Activated naive CD8-positive, alpha-beta T cell treated with anti-CD3 and anti-CD28 coated beads for 36 hours (primary cell): ENCODE measurements at places on chromosomes 6 and 20.

GRCh38 chr6:134795691-134796090 is 154.2 kb downstream of the ALDH8A1 start:
- DNase-seq, result no peak

- DNase-seq, result no peak
These were observed 541.7 kb upstream of the FLRT3 start for GRCh38 chr20:14879020-14879697.

DNA sequence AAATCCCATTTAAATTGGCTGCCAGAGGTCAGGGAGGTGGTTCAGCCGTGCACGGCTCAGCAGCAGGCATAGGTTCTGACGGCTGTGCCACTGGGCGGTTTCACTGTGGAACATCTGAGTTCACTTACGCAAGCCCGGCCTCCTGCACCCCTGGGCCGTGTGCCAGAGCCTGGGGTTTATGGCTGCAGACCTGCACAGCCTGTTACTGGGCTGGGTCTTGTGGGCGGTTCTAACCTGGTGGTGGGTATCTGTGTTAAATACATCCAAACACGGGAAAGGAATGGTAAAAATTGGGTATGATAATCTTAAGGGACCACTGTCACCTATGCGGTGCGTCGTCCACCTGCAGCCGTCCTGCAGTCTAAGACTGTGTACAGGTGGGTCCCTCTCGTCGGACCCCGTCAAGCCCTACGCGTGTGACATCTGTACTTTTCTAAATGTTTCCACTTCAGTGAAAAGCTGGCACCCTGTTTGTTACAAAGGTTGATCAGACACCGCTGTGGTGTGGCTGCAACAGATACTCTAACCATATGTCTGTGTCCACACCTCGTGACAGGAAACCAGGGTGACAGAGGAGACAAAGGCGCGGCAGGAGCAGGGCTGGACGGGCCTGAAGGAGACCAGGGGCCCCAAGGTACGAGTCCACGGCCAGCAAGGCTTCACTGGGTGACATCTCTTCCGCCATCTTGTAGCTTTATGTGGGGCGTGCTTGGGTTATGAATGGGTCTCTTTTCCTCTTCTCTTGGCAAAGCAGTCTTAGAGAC is 21.5 kb downstream of the COL9A3 start:
- DNase-seq, result no peak

DNA sequence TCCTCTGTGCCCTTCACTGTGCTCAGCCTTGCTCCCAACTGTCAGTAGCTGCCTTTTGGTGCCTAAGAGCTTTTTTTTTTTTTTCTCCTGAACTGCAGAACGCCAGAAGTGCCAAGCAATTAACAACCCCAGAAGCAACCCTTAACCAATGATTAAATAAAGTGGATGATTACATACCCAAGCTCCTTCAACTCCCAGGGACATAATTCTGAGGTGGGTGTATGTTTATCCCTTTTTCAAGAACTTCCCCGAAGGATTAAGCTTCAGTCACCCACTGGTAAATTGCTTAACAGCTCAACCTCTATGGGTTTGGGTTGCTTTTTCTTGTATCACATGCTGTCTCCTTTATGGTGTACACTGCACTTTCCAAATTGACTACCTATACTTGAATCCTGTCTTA is 41.1 kb downstream of the KLHL31 start:
- DNase-seq, result no peak

DNA sequence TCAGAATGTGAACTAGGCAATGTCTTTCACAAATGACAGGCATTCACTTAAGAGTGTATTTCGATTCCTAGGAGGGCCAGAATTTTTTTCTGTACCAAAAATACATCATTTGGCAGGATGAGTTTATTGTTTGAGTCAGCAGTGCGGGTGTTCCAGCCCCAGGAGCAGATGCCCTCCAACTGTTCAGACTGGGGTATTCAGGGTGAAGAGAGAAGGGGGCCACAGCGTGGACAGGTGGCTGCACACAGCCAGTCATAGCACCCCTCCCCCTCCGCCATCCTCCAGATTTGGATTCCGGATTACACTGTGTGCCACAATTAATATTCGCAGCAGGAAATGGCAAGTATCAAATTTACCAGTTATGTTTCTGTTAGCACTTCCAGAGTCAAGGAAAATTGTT is 38.6 kb downstream of the RIPOR2 start:
- no peak for DNase-seq

- no peak for DNase-seq
These were observed 4.3 kb downstream of the VSX1 start for GRCh38 chr20:25077610-25078169.

- no peak for DNase-seq
These were observed 834 bp upstream of the CTSZ start for GRCh38 chr20:59007665-59008511.

GRCh38 chr20:37309936-37310590 is 20.6 kb downstream of the MANBAL start:
- DNase-seq, result no peak

- DNase-seq, result no peak
These were observed 10.2 kb downstream of the UBE3D start for GRCh38 chr6:83055366-83055964.

GRCh38 chr6:86756640-86757229 is 180.6 kb upstream of the HTR1E start:
- DNase-seq, result no peak

DNA sequence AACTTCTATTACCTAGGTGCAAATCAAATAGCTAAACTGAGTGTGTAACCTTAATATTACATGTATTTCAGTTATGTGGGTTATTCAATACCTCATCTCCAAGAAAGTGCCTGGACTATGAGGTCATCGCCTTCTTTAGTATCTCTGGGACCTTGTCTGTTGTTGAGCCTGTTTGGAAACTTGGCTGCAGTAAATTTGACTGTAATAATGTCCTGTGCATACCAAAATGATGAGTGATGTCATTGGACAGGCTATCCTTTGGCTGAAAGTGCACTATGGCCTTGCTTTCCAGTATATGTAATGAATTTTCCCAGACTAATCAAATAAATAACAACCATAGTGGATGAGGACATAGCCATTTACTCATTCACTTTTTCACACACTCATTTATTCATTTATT is 455.1 kb downstream of the ADGRB3 start:
- DNase-seq, result no peak

DNA sequence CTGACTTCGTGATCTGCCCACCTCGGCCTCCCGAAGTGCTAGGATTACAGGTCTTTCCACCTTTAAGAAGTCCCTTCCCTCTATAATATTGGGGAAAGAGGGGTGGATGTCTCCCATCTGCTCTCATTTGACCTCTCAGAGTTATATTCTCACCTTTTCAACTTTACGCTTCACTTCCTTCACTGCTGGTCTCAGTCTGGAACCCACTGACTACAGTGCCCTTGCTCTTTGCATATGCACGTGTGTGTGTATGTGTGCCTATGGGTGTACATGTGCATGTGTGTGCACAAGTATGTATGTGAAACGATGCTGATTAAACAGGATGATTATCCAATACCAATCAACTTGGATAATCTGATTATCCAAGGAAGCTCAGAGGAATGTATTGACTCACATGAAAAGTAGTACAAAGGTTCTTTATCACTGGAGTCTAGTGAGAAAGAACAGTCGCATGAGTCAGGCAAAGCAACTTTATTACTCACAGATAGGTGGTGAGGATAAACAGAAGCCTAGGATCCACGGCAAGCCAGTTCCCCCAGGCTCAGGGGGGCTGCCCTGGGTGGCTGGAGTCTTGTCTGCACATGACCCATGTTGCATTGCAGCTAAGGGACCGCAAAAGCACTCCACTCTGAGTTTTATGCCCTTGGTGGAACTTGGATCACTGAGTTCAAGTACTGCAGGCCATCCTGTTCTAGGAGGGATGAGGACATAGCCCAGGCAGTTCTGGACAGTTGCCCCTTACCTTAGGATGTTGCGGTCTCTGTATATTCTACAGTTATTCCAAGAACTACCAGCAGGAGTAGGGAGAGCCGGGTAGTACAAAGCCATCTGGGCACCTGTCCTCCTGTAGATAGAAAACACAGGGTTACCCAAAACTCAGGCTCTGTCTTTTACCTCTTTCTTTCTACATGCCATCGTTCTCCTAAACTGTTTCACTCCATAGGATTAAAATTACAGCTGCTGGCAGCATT is 50.9 kb downstream of the SNRNP48 start:
- DNase-seq, result no peak

DNA sequence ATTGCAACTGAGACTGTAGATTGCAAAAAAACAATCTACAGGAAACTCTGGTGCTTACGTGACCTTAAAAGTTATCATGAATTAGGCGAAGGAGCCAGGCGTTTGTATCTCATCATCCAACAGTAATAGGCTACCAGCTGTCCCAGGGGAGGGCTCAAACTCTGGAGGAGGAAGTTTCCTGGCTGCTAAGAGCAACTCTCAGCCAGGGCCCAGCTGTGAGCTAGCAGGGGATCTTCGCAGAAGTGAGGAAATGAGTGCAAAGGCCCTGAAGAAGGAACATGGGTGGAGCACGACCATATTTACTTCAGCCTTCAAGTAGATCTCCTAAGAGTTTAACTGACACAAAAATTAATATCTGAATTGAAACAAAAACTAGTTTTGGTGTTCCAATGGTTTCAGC is 686.9 kb upstream of the MAP3K7 start:
- DNase-seq, result no peak

DNA sequence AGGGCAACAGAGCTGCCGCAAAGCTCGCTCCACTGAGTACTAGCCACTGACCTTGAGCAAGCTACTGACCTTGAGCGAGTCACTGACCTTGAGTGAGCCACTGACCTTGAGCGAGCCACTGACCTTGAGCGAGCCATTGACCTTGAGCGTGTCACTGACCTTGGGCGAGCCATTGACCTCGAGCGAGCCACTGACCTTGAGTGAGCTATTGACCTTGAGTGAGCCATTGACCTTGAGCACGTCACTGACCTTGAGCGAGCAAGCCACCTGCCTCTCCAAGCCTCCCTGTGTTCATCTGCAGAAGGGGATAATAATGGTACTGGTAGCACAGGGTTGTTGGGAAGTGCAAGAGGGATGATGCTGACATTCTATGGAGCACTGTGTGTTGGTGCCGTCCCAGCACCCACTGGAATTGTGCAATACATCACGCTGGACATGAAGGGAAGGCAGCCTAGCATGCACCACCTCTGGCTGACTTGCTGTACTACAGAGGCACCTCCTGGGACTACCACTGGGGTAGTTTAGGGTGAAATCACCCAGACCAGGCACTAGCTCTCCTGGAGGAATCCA is 60.2 kb downstream of the CTCFL start:
- DNase-seq, result no peak

DNA sequence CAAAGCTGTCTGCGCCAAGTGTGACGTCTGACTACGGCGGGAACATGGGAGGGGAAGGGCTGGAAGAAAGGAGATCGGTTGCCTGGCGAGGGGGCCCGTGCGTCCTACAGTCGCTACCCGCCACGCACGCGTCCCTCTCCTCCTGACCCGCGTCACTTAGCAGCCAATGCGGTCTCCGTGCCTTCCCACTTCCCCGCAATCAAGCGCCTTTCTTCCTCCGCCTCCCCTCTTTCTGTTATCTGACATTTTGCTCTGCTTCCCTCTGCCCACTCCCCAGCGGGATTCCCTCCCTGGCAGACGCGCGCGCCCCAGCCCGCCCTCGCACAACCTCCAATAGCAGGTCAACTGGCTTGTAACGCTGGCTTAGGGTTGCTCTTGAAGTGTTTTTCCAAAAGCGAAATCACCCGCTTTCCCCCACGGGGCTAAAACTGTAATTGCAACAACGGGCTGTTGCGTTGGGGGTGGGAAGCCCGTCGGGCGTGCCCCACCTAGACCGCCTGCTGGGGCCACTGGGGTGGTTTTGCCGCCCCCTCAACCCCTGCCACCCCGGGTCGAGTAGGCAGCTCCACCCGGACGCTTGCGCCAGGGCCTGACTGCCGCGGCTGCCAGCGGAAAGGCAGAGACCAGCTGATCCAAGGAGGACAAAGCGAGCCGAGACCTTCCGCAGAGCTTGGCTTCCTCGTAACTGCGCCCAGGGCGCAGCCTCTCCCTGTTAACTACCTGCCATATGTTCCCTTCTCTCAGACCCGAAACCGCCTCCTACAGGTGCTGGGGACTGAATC is 6.2 kb upstream of the SOX4 start:
- DNase-seq, result peak; percentile 36

DNA sequence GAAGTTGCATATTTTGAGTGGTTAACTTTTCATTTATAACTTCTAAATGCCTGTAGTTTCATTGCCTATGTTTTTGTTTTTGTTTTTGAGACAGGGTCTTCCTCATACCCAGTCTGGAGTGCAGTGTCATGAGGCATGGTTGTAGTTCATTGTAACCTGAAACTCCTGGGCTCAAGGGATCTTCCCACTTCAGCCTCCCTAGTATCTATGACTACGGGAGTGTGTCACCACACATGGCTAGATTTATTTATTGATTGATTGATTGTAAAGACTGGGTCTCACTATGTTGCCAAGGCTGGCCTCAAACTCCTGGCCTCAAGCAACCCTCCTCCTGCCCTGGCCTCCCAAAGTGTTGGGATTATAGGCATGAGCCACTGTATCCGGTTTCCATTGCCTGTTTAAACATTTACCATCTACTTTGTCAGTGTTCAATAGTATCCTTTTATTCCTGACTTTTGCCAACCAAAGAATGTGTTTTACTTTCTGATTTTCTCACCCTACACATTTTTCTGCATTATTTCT is 144.6 kb downstream of the CDKAL1 start:
- DNase-seq, result no peak

GRCh38 chr6:36268478-36269275 is 1.2 kb upstream of the PNPLA1 start:
- DNase-seq, result no peak

GRCh38 chr6:21538186-21538798 is 55.3 kb upstream of the SOX4 start:
- DNase-seq, result no peak

- DNase-seq, result no peak
These were observed 91.0 kb upstream of the MEI4 start for GRCh38 chr6:77561768-77562314.

DNA sequence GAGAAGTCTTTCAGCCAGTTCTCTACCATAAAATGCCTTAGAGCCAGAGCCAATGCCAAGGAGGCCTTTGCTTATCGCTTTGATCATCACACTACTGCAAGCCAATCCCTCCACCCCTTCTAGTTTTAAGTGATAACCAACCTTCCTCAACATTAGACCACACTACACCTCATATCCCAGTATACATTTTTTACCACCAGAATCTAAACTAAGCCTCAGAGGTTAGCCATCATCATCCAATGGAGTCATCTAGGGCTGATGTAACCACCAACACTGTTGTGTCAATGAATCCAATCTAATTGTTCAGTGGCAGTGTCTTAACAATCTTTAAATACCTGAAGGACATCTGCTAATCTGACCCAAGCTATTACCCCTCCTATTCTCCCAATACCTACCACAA is 6.4 kb downstream of the ZUP1 start:
- no peak for DNase-seq

- no peak for DNase-seq
These were observed 164.0 kb upstream of the AGPAT4 start for GRCh38 chr6:161437851-161438250.
